ENCODE measurements at places on chromosomes 3 and 15.

GRCh38 chr15:99452728-99453636, 112.8 kb upstream of the MEF2A start:
- DNase-seq, result no peak

GRCh38 chr3:37887062-37887461, 25.4 kb downstream of the CTDSPL start:
- DNase-seq, result no peak

DNA sequence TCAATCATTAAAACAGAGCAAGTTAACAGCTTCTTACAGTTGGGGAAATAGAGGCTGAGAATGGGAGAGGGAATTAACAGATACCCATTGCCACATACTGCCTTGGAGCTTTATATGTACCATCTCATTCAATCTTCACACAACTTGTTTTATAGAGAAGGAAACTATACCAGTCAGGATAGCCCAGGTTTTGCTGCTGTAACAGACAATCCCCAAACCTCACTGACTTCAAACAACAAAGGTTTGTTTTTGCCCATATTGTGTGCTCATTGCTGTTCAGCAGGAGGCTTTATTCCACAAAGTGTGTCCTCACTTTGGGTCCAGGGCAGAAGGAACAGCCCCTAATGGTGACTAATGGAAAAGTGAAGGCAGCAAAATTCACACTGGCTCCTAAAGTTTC, 59.2 kb downstream of the SPSB4 start:
- no peak for DNase-seq

DNA sequence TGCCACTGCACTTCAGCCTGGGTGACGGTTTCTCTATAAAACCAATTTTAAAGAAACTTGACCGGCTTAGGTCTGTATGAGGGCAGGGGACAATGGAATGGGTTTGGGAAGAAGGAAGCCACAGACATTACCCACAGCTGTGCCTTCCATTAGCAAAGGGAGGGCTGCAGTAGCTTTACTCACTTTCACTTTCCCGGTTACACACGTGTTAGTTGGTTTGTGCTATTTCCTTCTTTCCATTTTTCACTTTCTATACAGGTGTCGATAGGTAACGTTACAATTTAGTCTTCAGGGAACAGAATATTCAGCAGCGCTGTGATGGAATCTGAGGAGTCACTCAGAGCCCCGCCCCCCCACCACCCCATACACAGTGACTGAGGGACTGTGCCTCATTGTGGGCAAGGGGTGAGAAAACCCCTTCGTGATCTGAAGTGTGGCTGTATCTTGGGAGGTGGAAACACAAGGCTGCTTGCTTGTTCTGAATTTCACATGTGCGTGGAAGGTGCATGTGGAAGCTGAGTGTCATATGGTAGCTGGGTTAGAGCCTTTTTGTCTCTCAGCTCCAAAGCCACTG, 44.8 kb upstream of the RPL32 start:
- DNase-seq, result peak; percentile 52

- no peak for DNase-seq
Measured at GRCh38 chr3:48180531-48181253, 7.5 kb downstream of the CDC25A start.

DNA sequence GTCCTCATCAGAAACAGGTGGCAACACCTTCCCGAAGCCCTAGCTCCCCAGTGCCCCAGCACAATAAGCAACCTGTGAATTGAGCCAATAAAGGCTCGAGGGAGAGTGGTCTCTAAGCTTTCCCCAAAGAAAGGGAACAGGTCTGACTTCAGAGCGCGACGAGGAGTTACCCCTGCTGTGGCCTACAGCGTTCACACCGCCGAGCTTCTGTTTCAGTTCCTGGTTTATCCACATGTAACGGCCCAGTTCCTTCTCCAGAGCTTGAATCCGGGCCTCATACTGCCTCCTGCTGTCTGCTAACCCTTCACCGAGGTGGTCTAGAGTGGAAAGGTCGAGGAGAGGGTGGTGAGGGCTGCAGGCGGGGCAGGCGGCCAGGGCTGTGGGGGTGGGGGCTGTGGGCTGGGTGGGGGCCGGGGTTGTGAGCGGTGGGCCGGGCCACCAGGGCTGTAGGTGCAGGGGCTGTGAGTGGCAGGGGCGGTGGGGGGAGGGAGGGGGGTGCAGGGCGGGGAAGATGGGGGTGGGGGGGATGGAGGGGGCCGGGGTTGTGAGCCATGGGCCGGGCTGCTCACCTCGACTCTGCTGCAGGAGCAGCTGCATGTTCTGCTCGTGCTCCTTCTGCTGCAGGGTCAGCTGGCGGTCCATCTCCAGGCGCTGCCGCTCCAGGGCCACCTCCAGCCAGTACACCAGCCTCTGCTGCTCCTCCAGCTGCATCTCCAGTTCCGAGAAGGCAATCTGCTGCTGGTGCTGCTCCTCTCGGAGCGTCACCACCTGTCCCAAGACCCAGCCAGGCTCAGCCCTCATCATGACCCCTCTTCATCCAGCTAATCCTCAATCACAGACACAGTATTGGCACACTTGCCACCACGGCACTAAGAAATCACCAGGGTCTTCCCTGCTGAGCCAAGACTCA, 26.2 kb downstream of the KIF7 start:
- no peak for DNase-seq

DNA sequence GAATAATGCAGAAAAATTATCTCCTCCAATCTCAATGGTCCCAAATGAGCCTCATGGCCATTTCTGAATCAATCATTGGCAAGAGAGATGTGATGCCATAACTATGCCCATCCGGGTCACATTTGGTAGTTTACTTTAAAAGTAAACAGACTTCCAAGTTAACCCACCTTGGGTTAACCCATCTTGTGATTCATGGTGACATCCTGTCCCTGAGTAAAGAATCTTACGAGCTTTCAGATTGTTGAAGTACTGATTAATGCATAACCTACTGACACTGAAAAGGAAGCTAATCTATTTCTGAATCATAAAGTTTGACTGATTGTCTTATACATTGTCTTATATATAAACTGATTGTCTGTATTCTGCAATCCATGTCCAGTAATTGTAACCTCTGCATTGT, 467.2 kb upstream of the AGTR1 start:
- DNase-seq, result no peak

- DNase-seq, result no peak
Measured at GRCh38 chr15:64947211-64947610, 35.5 kb downstream of the ANKDD1A start.

DNA sequence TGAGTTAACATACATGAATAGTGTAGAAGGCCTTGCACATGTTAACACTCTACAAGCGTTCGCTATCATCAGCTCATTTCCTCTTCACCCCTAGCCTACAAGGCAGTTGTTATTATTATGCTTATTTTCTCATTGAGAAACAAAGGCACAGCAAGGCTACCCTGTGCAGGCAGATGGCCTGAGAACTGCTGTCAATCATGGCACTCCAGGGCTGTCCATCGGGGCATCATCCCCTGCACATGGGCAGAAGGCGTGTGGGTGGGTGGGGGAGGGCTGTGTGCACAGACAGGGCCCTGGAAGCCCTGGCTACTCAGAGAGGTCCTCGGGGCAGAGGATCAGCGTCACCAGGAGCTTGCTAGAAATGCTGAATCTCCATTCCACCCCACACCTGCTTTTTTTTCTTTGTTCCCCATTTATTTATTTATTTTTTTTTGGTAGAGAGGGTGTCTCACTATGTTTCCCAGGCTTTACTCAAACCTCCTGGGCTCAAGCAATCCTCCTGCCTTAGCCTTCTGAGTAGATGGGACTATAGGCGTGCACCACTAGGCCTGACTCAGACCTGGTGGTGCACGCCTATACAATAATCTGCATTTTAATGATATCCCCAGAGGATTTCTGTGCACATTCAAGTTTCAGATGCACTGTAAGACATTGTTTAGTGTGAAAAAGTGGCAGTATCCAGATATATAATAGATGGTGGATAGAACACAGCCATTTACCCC, 9.6 kb upstream of the ZXDC start:
- DNase-seq, result no peak

DNA sequence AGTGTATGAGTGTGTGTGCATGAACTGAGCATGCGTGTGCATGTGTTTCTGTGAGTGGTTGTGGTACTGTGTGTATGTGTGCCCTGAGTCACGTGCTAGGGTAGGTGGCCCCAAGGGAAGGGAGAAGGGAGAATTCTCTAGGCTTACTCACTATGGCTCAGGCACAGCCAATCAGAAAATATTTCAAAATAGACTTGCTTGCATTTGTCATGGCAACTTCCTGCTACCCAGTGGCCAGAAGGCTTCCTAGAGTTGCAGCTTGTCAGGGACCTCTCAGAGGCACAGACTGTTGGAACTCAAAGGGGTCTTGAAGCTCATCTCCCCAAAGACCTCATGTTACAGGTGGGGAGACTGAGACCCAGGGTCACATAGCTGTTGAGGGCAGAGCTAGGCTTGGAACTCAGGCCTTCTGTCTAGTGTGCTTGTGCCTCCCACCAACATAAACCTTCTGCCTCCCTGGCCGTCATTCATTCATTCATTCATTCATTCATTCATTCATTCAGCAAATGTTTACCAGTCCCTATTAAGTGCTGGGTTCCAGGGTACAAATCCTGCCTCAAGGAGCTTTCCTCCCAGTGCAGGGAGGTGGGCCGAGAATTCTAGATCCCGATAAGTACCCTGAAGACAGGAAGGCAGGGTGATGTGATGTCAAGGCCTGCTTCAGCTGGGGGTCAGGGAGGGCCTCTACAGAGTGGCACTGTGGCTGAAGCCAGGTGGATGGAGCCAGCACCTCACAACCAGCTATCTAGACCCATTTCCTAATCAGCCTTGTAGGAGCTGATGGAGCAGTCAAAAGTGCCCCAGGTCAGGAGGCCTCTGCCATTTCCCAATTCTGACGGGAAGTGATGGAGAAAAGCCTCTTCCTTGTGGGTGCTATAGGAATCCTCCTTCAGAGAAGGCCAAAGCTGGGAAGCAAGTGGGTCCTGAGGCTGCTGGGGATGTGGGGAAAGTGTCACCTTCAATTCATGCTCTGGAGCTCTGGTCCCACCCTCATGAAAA, 10.9 kb upstream of the RFT1 start:
- DNase-seq, result peak; percentile 59

GRCh38 chr15:89926158-89926557, 13.4 kb upstream of the ARPIN start:
- DNase-seq, result no peak

- DNase-seq, result no peak
Measured at GRCh38 chr3:37542331-37542730, 319.3 kb upstream of the CTDSPL start.

DNA sequence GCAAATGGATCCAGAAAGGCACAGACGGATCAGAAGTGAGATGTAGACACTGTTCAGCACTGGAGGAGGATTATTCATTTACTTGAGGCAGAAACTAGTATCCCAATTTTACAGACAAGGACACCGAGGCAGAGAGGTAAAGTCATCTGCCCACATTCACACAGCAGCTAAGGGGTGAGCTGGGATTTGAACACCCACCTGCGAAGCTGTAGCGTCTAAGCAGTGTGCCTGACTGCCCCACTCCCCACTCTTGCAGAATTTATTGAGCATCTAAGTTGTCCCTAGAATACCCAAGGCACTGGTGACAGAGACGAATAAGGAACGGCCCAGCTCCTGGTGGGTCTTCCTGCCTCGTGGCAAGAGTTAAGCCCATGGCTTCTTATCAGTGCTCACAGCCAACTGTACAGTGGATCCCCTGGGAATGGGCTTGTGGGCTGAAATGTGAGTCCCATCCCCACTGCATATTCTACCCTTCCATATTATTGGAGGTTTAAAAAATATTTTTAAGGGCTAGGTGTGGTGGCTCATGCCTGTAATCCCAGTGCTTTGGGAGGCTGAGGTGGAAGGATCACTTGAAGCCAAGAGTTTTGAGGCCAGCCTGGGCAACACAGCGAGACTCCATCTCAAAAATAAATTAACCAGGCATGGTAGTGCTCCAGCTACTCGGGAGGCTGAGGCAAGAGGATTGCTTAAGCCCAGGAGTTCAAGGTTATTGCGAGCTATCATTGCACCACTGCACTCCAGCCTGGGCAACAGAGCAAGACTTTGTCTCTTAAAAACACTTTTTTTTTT, 77.6 kb downstream of the IQSEC1 start:
- no peak for DNase-seq

GRCh38 chr3:151067158-151067557, 18.3 kb upstream of the MED12L start:
- peak; percentile 76 for DNase-seq

GRCh38 chr15:31975830-31976229, 54.5 kb upstream of the CHRNA7 start:
- DNase-seq, result no peak

DNA sequence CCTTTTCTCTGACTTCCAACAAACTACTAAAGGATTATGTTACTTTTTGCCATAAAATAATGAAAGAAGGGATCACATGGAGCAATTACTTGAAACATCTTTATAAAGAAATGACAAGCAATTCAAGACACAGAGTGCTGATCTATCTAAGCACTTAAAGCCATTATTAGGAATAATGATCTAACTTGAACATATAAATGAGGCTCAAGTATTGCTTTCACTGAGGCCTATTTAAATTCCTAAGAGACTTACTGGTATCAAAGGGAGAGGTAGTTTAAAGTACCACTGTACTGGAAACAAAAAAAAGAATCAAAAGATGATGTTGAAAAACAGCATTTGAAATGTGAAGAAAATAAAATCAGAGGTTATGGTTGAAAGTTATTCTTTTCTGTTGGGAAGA, 375.5 kb downstream of the PLCL2 start:
- no peak for DNase-seq

DNA sequence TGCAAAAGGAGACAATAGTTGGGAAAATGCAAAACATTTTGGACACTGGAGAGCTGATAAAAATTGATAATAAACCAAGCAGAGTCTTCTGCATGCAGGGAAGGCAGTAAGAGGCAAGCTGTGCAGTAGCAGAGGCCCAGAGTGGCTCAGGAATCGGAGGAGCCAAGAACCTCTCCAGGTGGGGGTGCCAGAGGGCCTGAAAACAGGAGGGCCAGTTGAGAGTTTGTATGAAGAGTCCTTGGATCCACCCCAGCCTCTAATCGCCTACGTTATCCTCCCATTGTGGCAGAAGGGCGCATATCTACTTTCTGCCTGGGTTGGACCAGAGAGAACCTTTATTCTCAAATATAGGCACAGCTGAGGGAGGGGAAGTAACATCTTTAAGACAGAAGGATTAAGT, 48.9 kb upstream of the RBP1 start:
- peak; percentile 60 for DNase-seq

GRCh38 chr15:73906346-73907034, 19.8 kb upstream of the LOXL1 start:
- no peak for DNase-seq

DNA sequence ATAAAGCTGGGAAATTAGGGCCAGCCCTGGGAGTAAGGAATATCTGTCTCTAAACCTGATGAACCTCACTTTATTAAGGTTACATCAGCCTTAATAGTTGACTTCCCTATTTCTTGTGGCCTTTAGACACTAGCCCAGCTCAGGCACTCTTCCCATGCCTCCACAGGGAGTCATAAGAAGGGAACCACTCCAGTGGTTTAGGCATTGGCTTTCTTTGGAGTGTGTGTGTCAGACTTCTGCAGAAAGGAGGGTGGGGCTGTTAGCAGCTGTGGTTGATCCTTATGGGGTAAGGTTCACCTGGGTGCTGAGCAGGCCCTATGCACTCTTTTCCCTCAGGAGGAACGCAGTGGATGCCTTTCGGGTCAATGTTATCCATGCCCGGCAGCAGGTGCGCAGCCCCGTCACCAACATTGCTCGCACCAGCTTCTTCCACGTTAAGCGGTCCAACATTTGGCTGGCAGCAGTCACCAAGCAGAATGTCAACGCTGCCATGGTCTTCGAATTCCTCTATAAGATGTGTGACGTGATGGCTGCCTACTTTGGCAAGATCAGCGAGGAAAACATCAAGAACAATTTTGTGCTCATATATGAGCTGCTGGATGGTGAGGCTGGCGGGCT, 4.0 kb downstream of the AP2M1 start:
- no peak for DNase-seq
